ENCODE measurements at places on chromosomes 3 and 15. TPM values are rescaled to one million over a fixed set of nuclear protein-coding genes. Genes with fewer than 3 reads are reported as not detected.

The LSAMP gene
- total RNA-seq, result not detected

The RGMA gene
- 0.07 TPM for total RNA-seq

The SCN11A gene
- total RNA-seq, result 0.07 TPM

The GADL1 gene
- not detected for total RNA-seq

The ITIH4 gene
- total RNA-seq, result 15.2 TPM

The CHRD gene
- not detected for total RNA-seq

The FAN1 gene
- 24.5 TPM for total RNA-seq

The MAPKBP1 gene
- total RNA-seq, result 44.7 TPM

The CD96 gene
- 287 TPM for total RNA-seq

The CPA3 gene
- not detected for total RNA-seq

The EMC7 gene
- 82.5 TPM for total RNA-seq

The LYSMD2 gene
- total RNA-seq, result 26.1 TPM

The ACOX2 gene
- not detected for total RNA-seq

The GPR62 gene
- total RNA-seq, result not detected
